ENCODE measurements at places on chromosomes 1 and 21.

DNA sequence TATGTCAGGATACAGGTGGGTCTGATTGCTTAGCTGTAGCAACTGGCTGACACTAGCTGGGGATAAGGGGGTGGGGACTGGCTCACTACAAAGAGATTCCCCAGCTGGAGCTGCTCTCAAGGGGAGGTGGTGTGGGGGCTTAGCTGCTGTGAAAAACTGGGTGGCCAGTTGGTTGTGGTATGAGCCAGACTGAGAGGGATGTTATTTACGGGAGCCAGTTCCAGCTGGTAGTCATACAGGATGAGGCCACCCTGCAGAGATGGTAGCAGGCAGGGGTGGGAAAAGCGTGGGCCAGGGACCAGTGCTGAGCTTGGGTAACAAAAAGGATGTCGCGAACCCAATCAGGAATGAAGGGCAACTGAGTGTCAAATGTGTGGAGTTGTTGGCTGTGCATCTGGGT lies 204.0 kb upstream of the C21orf91 start:
- no peak for DNase-seq

DNA sequence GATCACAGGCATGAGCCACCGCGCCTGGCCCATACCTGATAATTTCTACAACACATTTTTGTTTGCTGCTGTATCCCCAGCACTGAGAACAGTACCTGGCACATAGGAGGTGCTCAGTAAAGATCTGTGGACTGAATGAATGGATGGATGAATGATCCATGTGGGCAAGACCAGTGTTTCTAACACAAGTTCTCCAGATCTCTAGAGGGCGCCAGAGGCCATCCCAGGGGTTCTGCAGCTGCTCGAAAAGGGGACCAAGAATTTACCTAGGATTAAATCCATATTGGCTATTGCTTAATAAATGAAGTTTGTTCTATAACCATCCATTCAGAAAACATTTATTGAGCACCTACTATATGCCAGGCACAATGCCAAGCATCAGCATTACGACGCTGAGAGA lies 167.7 kb downstream of the ACTL8 start:
- peak; percentile 20 for DNase-seq

DNA sequence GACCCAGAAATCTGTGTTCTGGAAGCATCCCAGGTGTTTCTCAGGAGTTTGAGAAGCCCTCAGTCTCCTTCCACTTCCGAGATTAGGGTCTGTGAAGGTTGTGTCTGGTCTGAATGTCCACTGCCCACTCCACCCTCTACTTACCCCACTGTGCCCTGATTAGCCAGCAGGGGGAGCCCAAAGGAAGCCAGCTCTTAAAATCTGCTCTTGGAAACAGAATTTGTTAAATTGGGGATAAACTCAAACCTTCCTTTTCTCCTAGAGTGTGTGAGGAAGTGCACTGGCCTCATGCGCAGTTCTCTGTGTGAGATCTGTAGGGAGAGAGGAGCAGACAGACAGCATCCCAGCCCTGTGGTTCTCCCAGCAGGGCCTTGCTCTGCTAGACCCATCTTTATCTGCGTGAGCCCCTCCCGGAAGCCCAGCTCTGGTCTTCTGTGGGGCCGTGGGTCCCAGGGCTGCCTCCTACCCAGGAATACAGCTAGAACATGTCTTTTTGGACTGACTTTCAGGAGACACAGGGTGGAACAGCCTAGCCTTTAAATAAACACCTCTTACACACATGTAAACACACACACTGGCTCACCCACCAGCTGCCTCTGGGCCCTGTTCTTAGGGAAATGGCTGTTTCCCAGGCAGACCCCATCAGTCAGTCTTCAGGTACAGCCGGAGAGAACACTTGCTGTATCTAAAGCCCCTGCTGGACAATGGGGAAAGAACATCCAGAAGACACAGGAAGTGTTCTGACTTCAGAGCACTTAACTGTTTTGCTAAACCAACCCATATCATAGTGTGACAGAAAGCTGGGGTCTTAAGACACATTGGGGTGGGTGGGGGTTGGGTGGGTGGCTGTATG lies 52.2 kb downstream of the SMYD2 start:
- DNase-seq = peak; percentile 34

DNA sequence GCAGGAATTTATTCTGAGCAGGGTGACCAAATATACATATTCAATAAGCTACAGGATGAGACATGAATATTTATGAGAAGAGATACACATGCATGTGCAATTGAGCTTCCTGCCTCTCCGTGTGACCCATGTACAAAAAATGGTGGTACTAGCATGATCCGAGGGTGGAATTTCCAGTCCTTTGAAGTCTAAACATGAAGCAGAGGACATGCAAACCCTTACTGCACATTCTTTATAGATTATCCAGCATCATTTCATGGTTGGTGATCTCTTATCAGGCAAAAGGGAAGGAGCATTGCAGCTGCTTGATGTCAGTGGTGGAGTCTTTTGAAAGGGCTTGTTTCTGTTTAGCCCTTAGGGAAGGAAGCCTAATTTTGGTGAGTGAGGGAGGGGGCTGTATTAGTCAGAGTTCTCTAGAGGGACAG lies 448.6 kb downstream of the SETD4 start:
- DNase-seq = no peak

DNA sequence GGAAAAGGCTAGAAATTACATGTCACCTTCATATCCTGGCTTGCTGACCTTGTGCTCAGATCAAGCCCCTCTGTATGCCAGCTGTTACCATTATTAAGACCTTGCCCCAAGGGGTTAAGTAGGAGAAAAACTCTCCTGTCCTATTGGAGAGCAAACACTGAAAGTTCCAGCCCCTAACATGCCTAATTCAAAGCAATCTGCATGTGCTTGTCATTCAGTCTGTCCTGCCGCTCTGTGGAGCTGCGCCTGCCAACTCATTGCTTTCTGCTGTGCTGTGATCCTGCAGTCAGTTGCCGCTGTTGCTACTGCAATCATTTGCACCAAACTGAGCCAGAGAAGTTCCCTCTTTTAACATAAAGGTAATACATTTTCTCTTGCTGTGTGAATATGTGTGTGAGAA lies 113.4 kb downstream of the DISP1 start:
- DNase-seq = no peak

GRCh38 chr1:9590945-9591668 lies 2.4 kb downstream of the TMEM201 start:
- DNase-seq = no peak

DNA sequence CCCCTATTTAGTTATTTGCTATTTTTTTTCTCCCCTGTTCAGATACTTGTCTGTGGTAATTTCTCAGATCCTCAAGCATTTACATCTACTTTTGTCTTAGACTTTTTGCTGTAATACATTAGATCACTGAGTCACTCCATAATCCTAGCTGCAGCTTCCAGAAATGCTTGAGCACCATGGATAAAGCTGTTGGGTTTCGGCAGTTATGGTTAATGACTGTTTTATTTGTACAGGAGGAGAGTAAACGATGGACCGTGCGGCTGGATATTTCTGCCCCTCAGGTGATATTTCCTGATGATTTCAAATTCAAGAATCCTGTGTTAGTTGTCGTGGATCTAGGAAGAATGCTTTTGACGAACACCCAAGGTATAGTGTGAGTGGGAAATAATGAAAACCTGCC lies 42.9 kb downstream of the VPS13D start:
- DNase-seq = no peak

DNA sequence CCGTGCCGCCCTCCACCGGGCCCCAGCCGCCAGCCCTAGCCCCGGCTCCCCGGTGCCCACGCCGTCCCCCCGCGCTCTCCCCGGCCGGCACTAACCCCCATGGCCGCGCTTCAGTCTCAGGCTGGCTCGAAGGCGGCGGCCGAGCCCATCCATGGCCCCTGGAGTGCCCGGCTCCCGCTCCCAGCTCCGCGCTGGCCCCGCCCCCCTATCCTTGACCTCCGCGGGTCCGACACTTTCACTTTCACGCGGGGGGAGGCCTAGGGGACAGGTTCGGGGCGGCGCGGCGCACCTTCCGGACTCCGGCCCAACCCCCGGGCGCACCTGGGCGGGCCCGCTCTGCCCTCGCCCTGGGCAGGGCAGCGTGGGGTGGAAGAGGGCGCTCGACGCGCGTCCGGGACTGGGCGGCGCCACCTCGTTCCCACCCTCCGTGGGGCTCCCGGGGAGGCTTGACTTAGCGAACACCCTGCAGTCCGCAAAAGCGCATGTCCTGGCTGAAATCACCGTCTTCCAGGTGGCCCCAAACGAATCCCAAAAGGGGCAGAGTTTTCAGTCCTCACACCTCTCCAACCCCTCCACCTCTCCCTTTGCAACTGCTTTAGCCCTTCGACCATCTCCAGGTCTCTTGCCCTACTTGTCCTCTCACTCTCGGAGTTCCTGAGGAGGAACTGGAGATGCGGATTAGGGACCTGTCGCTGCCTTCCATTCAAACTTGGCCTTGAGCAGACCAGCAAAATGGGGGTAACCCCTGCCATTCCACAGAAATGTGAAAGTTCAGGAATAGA lies 3.9 kb upstream of the DENND2D start:
- no peak for DNase-seq

DNA sequence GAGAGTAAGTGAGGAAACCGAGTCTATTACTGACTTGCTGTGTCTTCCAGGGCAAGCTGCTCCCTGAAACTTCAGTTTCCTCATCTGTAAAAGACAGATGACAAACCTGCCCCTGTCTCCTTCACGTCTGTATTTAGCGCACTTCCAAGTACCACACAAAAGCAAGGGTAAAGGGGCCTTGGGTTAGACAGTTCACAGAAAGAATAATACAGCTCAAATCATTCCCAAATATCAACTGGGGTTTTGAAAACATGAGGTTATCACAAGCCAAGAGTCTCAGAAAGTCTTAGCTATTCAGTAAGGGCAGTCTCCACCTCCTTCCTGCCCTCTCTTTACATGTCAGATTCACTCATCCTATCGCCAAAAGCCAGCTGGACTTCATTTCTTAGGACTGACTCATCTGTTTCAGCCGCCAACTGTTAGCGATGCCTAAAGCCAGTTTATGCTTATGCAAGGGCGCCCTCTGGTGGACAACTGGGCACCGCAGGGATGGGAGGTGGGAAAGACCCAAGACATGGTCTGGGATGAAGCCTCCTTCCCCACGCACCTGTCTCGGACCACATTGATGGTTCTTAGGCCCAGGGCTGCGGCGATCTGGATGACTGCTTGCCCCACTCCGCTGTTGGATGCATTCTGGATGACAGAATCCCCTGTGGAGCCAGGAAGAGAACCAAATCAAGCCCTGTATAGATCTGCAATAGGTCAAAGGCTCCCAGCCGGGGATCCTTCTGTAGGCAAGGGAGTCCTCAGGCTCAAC lies 21.1 kb upstream of the SRSF4 start:
- peak; percentile 92 for DNase-seq

DNA sequence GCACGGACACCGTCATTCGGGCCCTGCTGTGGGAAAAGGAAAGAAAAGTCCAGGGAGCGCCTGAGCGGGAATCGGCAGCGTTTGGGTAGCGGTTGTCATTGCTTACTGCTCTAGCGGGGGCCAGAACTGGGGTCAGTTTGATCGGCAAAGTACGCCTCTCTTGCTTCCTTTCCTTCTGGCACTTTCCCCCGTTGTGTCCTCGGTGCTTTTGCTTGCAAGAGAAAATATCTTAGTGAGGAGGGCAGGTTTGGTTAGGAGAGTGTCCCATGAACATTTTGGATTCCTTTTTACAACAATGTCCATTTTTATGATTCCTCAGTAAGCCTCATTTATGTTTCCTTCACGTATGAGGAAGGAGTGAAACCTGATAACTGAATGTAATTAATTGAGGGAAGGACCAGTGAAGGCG lies 670 bp downstream of the ST3GAL3 start:
- DNase-seq = peak; percentile 39

DNA sequence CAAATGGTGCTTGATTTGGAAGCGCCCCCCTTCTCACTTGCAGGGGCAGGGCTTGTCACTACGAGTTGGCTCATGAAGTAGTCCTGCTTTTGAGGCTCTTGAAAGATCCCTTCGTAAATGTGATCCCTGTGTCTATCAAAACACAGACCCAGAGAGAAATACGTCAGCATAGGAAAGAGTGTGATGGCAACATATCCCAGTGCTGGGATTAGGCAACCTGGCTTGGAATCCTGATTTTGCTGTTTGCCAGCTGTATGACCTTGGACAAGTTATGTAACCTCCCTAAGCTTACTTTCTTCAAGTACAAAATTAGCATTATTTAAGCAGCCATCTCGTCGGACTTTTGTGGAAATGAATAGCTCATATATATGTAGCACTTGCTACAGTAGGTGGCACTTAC lies 228.4 kb downstream of the ATG4C start:
- DNase-seq = no peak

GRCh38 chr21:43268086-43268803 lies 99.4 kb downstream of the CRYAA start:
- DNase-seq = no peak

DNA sequence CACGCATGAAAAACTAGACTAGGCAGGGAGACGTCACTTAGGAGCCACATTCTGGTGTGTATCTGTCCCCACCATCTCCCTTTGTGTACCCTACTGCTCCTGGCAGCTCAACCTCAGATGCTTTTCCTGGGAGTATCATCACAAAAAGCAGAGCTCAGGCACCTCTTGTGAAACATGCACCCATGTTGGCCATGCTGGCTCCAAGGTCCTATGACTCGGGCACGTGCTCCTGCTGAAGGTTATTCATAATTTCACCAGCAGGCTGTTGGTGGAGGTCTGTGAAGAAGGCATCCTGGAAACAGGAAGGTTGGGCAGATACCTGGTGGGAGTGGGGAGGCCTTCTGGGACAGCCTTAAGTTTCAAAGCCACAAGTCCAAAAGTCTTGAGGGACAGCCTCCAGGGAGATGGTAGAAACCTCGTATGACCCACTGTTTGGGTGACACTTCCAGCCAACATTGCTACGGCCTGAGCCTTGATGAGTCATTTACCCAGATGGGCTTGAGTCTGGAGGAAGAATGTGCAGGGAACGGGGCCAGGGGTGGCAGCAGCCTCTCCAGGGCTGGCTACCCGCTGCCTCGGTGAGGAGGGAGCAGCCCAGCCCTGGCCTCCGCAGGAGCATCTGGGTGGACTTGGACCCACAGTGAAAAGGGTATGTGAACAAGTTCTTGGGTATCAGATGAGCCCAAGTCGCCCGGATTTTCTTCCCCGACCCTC lies 75.8 kb downstream of the PGBD5 start:
- no peak for DNase-seq

DNA sequence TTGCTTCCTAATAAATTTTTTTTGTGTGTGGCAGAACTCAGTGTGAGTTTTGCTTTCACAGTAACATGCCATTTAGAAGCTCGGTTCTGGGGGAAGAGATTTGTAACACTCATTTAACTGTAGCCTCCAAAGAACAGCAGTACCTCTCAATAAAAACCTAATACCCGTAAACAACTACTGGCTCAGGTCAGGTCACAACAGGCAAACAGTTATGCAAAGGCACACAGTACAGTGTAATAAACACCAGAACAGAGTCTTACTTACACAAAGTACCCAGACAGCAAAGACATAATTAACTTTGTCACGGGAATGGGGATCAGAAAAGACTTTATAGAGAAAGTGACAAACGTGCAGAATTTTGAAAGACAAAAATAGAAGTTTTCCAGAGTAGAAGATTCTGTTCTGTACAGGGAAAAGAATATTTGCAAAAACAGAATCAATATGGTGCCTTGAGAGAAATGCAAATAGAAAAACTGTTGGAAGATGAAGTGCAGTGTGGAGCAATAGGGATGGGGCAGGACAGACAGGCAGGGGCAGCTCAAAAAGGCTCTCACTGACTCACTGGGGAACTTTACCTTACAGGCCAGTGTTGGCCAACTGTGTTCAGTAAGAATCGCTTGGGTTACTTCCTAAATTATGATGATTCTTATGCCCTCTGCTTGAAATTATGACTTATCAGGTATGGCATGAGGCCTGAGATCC lies 38.8 kb downstream of the EGLN1 start:
- no peak for DNase-seq
